Right cardiac atrium (tissue), 5 donors: ENCODE measurements at places on chromosomes 6 and 20. TPM values are rescaled to one million over a fixed set of nuclear protein-coding genes. Genes with fewer than 3 reads are reported as not detected.

Gene DNAJC5
- polyA plus RNA-seq = 32.2 TPM

Gene PRPH2
- polyA plus RNA-seq = 0.45 TPM

Gene CYP39A1
- 3.3 TPM for polyA plus RNA-seq

Gene PACSIN1
- 14.0 TPM for polyA plus RNA-seq

Gene SAMD10
- 4.8 TPM for polyA plus RNA-seq

Gene FOXO3
- polyA plus RNA-seq = 16.4 TPM

Gene C20orf202
- polyA plus RNA-seq = 0.27 TPM

Gene MYB
- polyA plus RNA-seq = not detected

Gene BPIFB2
- polyA plus RNA-seq = not detected

- peak; percentile 53 for DNase-seq
Measured at GRCh38 chr6:157464653-157465535, 83.9 kb downstream of the ZDHHC14 start.

DNA sequence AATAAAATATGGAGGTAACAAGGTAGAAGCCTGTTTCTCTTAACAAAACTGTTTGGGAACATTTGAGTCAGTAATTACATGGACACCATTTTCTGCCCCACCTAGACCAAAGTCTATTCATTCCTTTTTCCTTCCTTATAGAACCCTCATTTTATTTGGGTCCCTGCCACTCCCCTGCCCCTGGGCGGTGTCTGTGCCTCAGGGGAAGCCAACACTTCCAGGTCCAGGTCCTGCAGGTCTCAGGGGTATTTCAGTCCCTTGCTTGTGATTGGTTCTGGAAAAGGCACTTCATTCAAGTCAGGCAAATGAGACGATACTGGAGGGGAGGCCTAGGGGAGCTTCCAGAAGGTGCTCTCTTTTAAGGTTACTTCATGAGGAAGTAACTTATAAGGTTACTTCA lies 42.3 kb downstream of the SLC35D3 start:
- no peak for DNase-seq

DNA sequence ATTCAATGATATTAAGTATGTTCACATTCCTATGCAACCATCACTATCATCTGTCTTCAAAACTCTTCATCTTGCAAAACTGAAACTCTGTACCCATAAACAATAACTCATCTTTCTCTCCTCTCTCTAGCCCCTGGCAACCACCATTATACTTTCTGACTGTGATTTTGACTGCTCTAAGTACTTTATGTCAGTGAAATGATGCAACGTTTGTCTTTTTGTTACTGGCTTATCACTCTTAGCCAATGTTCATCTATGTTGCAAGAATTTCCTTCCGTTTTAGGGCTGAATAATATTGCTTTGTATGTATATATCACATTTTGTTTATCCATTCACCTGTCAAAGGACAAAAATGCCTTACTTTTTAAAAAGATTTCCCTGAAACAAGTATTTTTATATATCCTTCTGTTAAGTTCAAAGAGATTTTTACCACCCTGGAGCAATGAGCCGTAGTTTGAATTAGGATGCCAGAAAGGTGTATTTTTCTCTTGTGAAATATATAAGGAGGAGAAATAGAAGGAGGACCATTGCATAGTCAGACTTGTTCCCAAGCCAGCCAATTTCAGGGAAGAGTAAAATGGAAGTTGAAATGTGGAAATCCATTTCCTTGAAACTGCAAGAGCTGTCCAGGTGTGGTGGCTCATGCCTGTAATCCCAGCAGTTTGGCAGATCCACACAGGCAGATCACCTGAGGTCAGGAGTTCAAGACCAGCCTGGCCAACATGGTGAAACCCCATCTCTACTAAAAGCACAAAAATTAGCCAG lies 4.0 kb upstream of the CGAS start:
- DNase-seq = no peak

GRCh38 chr6:134351615-134352474 lies 33.9 kb upstream of the SGK1 start:
- DNase-seq = no peak

GRCh38 chr6:9982215-9982614 lies 432.7 kb downstream of the TFAP2A start:
- no peak for DNase-seq

- DNase-seq = no peak
Measured at GRCh38 chr20:43542674-43543073, 16.2 kb upstream of the SGK2 start.

DNA sequence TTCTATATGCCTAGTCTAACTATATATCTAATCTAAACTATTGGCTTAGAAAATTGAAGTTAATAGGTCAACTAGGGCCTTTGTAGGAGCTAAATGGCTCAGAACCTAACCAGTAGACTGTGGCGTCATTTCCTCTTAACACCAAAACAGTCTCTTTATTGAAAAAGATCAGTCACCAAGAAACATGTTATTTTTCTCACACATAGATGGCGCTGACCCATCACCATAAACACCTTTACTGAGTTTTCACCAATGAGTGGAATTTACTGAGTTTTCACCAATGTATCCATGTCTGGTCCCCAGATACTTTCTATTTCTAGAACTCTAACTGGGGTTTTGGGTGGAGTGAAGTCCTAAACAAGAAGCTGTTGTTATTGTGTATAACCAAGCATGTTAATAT lies 636.0 kb downstream of the BCKDHB start:
- DNase-seq = no peak

DNA sequence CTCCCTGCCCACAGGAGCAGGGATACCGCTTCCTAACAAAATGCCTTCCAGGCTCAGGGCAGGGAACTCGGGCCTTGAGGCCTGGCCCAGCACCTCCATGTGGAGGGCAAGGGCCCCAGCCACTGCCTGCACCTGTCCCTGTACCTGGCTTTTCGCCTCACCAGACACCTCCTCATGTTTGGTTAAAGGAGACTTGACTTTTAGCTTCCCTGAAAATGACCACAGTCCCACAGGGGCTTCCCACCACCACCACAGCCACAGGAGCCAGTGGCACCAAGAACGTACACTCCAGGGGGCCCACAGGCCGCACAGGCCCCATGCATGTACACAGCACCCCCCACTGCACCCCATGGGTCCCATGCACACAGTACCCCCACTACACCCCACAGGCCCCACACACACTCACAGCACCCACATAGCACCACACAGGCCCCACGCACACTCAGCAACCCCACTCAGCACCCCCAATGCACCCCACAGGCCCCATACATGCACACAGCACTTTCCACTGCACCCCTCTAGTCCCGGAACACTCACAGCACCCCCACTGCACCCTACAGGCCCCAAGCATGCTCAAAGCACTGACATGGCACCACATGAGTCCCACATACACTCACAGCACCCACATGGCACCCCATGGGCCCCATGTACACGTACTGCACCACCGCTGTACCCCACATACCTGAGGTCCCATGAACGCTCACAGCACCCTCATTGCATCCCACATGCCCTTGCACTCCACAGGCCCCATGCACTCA lies 86.5 kb downstream of the GINS1 start:
- peak; percentile 25 for DNase-seq

DNA sequence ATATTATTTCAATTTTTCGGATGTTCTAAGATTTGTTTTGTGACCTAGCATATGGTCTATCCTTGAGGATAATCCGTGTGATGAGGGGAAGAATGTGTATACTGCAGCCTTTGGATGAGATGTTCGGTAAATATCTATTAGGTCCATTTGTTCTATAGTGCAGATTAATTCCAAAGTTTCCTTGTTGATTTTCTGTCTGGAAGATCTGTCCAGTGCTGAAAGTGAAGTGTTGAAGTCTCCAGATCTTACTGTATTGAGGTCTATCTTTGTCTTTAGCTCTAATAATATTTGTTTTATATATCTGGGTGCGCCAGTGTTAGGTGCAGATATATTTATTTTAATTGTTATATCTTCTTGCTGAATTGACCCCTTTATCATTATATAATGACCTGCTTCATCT lies 32.2 kb upstream of the SNAP91 start:
- no peak for DNase-seq

DNA sequence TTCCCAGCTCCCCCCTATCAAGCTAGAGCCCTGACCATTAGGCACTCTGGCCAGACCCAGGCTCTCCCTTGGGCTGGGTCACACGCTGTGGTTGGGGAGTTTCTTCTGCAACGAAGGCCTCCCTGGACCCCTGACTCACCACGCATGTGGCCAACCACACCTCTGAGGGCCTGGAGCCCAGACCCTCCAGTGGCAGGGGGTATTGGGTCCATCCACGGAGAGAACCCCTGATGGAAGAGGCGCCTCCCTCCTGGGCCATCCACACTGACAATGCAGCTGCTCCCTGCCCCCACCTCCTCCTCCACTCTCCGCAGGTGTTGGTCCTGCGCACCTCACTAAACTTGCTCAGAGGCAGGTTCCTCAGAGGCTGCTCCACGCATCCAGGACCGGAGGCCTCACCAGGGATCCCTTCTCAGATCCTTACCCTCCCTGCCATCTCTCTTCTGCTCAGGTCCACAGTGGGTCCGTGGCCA lies 125.4 kb downstream of the RNASET2 start:
- no peak for DNase-seq

DNA sequence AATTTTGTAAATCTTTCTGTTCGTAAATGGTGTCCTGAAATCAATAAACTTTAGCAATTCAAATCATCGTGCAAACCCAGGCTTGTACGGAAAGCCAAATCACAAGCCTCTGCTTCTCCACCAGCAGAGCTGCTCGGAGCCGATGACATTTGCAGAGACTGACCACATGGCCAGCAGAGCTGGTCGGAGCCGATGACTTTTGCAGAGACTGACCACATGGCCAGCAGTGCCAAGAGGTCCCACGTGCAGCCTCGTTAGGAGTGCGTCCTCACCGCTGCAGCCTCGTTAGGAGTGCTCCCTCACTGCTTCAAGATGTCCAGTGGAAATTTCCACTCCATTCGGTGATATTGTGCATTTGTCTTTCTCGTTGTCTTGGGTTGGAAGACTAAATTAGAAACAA lies 28.5 kb downstream of the SMOC2 start:
- peak; percentile 91 for DNase-seq

GRCh38 chr20:58196402-58197184 lies 31.9 kb downstream of the ANKRD60 start:
- DNase-seq = no peak

DNA sequence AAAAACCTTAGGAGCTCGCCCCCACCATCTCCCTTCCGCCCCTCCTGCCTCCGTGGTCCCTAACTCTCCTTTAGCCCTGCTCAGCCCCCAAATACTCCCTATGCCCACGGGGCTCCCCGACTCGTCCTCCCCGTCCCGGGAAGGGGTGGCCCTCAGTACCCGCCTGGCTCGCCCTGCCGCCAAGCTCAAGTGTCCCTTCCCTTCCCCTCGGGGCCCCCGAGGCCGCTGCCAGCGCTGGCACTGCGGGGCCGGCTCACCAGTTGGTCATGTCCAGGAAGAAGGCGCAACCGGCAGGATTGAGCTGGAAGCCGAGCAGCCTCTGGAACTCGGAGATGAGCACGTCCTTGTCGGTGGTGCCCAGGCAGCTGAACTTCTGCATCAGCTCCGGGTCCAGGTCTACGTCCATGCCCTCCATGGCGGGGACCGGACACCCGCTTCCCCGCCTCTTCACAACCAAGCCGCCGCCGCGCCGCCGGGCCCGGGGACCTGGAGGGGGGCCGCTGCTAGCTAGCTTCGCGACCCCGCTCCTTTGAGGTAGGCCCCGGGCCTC lies 303 bp downstream of the ILRUN start:
- peak; percentile 72 for DNase-seq

DNA sequence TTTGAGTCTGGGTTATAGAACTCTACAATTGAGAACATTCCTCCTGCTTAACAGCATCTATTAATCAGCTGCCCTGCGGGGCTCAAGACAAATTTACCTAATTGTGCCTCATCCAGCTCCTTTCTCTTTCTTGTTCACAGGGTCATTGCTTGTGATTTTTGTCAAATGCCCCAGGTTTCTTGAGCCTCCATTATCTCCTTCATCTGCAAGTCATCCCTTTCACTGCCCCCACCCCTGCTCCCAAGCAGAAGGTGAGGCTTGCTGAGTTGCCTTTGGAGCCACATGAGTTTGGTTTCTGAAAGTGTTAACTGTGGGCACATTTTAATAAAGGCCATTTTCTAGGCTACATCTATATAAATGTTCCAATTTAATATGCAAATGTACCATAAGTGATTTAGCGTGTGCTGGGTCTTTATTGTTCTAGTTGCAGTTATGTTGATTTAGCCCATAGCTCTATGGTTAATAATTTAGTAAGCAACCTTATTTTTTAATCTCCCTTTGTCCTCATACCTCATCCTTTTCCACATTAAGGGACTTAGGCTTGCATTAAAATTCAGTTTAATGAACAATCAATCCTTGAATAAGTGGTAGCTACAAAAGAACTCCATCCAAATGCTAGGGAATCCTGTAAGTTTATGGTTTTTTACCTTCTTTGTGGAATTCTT lies 56.1 kb downstream of the VSTM2L start:
- no peak for DNase-seq

DNA sequence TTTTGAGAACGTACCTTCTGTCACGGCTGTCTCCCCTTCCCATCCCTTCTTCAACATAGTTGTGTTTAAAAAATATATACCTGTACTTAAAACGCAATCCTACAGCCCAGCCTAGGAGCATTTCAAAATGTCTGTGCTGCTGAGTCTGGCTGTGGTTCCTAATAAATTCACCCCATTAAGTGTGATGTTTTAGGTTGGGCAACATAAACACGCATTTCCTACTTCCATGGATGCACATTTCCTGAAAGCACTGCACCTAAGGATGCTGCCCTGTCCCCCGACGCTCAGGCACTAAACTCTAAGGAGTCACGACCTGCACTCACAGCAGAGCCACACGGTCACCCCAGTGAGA lies 1.2 kb downstream of the REV3L start:
- no peak for DNase-seq

DNA sequence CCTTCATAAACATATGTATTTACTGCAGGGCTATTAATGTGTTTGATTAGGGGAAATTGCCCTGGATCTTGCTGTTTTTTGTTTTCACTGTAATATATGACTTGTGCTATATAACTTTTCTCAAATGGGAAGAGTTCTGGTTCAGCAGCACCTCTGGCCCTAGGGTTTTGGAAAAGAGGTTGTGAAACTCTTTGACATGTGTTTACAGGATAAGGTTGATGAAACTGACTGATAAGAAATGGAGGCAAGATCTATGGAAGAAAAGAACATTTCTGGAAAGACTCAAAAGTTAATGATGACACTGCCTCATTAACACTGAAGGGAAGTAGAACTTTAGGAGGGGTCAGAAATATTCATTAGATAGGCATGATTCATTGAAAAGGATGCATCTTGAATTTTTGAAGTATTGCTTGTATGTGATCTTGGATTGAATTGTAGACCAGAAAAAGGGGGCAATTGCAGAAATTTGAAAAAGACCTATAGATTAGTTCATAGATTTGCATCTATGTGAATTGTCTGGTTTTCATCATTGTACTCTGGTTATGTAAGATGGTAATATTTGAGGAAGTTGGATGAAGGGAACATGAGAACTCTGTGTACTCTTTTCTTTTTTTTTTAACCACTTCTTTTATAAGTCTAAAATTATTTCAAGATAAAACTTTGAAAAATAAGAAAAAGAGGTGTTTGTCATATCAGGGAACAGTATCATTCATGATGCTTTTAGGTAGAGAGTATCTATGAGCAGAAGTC lies 54.0 kb downstream of the UTRN start:
- no peak for DNase-seq

- no peak for DNase-seq
Measured at GRCh38 chr6:28134716-28135115, 7.0 kb upstream of the ZKSCAN8 start.
